ENCODE measurements at places on chromosomes 7 and 10. TPM values are rescaled to one million over a fixed set of nuclear protein-coding genes. Genes with fewer than 3 reads are reported as not detected.

Gene NEBL
- not detected for polyA plus RNA-seq

Gene NKX6-2
- 0.65 TPM for polyA plus RNA-seq

Gene CYP2C19
- polyA plus RNA-seq, result not detected

Gene OPN1SW
- not detected for polyA plus RNA-seq

Gene BAMBI
- polyA plus RNA-seq, result not detected

Gene ANK3
- polyA plus RNA-seq, result 31.7 TPM

Gene OR2A42
- polyA plus RNA-seq, result not detected

Gene STEAP1B
- polyA plus RNA-seq, result not detected

Gene ZNF746
- 3.7 TPM for polyA plus RNA-seq

Gene ADRA2A
- not detected for polyA plus RNA-seq

Measured in CD4-positive, alpha-beta memory T cell (primary cell).